ENCODE measurements at places on chromosomes 2 and 18.

DNA sequence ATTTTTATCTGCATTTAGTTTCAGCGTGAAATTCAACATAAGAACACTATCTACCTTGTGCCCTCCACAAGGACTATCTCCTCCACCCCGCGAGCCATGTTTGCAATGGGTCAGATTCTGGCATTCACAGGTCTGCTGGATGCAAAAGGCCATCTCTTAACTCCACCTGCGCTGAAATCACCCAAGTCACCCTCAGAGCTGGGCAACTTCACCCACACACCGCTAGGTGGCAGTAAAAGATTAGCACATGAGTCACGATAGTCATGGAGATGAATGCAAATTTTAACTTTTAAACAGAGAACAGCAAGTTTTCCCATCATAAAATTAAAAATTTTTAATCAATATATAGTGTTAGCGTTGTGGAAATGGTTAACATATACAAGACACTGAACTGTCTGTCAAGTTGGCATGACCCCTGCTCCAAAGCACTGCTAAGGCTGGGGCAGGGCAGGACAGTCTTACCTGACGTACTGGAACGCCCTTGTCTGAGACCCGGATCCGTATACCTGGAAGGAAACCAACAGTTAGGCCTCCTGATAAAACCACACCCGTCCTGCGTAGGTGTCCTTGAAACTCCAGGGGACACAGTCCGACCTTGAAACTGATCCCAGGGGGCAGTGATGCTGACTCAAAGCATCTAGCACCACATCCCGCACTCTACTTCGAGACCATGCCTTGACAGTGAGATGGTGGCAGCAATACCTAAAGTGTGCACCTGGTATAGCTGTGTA is 89.6 kb downstream of the UXS1 start:
- no peak for DNase-seq

DNA sequence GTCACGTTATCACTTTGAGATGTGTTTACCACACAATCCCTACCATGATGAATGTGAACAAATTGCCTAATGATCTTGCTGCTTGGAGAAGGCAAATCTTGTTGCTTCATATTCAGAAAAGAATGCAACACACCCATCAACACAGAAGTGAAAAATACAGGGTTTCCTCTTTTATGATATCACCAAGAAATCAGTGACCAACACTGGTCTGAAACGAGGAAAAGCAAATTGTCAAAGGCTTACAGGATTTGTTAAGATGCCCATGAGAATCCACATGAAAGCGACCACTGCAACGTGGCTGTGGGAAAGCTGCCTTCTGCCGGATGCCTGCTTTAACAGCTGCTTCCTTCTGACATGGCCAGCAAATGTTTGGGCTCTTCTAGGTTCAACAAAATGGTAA is 397.6 kb upstream of the LRATD1 start:
- DNase-seq, result no peak

DNA sequence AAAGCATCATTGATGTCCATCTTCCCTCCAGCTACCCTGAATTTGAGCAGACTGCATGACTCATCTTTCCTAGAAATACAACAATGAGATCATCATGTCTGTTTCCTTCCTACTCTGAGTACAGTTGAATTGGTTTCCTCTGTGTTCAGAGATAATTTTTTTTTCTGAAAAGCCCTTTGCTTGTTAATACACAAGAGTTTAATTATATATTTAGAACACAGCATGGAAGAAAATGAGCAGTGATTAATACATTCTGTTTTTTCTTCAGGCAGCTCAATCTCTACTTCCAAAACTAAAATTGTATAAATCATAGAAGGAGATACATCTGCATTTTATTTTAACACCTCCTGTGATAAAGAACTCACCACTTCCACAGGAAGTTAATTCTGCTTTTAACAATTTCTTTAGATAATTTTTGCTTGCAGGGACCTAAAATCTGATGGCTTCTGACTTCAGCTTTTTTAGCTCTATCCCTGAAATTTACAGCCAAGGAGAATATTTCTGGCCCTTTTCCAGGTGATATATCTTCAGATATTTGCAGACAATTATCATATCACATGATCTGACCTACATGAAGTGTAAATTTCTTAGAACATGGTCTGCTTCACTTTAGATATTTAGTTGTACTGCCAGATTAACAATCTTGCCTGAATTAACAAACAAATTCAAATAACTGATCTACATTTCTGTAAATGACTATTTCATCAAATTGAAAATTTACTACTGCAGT is 249.0 kb downstream of the TRIB2 start:
- no peak for DNase-seq

- no peak for DNase-seq
Measured at GRCh38 chr18:70397259-70397925, 108.5 kb downstream of the SOCS6 start.

DNA sequence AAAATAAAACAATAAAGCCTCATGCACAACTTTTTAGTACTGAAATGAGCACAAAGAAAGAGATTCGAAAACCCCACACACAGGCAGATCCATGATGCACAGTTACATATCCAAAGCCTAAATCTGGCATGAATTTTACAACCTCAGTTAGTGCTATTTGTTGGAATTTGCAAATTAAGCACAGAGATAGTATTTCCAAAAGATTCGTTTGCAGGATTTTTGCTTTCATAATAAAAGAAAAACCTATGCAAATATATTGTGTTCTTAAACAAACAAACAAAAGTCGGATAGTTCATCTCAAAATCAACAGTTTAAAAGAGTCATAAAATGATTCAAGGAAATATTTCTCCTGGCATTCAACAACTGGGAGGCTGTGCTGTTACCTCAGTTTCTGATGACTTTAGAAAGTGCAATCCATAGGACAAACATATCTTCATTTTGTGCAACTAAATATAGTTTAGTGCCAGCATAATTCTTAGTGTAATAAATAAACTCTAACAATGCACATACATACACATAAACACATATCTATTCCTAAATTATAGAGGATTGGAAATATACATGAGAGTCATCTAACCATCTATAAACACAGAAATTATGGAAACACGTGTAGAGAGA is 10.8 kb downstream of the PAX3 start:
- DNase-seq, result no peak

DNA sequence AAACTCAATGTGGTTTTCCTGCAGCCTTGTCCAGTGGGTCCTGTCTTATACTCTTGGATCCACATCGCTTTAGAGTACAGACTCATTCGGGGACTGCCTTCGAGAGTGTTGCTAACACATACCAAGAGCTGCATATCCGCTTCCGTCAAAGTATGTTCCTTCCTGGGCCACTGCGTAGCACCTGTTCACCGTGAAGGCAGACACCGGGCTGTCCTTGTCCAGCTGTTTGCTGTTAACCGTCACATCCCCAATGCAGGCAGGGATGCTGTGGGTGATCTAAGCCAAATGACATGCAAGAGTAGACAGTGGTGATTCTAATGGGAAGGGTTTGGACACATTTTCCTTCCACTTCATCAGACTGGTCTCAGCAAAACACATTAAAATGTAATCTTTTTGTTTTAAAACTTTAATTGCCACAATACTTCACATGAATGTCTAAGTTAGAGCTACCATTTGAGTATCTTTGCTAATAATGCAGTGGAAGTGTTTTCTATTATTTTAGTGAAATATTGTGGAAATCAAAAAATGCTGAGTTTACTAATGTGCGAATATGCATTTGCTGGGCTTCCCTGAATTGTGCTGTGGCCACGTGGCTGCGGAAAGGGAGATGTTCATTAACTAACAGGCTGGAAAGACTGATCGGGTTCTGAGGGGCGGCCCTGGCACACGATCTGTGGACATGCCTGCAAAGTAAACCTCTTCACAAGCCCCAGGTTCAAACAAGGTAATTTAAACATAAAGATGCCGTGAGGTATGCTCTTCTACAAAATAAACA is 169.1 kb downstream of the LAMA1 start:
- DNase-seq, result no peak

GRCh38 chr2:4873364-4873763 is 818.8 kb upstream of the SOX11 start:
- no peak for DNase-seq
